ENCODE measurements at places on chromosomes 2 and 18.

GRCh38 chr2:37854676-37855282 lies 70.3 kb upstream of the RMDN2 start:
- no peak for DNase-seq

- DNase-seq, result no peak
These were observed 79.7 kb upstream of the IGFBP5 start for GRCh38 chr2:216775043-216775453.

DNA sequence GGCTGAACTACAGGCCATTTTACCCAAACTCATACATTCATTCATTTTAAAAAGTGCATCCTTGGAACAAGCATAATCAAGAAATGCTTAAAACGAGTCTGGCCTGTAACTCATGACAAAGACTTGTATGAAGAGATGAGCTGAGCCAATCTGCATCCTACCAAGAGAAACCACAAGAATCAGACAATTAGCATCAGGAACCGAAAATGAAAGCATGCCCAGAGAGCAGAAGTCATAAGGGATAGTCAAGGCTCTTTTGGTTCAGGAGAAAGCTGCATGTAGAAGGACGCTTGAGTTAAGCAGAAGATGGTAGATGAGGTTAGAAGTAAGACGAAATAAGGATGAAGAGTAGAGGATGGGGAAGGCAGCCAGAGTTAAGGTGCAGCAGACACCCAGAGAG lies 137.0 kb upstream of the CTNNA2 start:
- DNase-seq, result no peak

- no peak for DNase-seq
These were observed 70.6 kb upstream of the TCF7L1 start for GRCh38 chr2:85062565-85062964.

GRCh38 chr2:19899985-19900930 lies 1.5 kb downstream of the TTC32 start:
- no peak for DNase-seq

GRCh38 chr2:147917161-147917560 lies 72.3 kb downstream of the ACVR2A start:
- DNase-seq, result no peak

DNA sequence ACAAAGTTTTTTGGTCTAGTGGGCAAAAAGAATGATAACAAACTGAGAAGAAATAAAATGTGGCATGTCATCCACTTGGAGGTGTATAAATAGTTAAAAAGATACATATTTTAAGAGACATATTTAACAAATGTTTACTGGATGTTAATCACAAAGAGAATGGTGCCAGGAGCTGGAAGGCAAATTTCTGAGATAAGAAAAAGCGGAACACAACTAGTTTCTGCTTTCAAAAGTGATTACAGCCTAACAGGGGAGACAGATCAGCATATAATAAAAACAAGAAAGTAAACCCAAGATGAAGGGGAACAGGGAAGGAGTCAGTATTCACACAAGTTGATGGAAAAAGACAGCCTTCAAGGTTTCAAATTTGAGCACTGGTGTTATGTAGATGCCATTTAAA lies 91.3 kb downstream of the OLA1 start:
- no peak for DNase-seq

- DNase-seq, result no peak
These were observed 45.3 kb downstream of the SPATS2L start for GRCh38 chr2:200351815-200352214.

DNA sequence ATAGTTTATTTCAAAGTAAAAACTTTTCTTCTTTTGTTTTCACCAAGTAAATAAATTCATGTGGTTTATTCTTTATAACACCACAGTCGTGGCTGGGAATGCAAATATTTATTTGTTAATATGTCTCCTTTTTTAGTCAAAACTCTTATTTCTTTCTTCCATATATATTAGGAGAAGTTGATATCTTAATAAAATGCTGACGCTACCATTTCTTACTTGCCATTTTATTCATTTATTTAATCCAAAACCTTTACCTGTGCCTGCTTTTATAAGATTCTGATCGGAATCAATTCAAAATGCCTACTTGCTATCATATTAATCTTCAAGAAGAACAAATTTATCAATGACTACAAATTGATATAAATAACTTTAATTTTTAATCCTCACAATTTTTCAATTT lies 362.9 kb upstream of the FSIP2 start:
- no peak for DNase-seq

GRCh38 chr18:75317300-75317699 lies 106.7 kb downstream of the TSHZ1 start:
- DNase-seq, result no peak

DNA sequence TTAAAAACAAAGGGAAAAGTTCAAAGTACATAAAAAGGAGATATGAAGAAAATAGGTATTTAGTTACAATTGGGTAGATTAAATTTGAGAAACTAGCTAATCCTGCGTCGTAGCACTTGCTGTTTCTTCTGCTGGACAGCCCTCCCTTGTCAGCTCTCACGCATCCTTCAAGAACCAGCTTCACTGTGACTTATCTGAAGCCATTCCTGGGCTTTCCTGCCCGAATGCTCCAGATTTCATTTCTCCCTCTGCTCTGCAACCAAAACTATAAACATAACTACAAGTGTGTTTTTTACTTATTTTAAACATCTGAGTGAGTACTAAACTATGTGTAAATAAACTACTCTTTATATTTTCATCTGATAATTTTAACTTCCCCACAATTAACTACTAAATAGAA lies 149.2 kb downstream of the MTCL1 start:
- DNase-seq, result no peak

- no peak for DNase-seq
These were observed 29.4 kb downstream of the PSTPIP2 start for GRCh38 chr18:46042571-46043123.

- no peak for DNase-seq
These were observed 73.5 kb downstream of the ZCCHC2 start for GRCh38 chr18:62596145-62597005.

DNA sequence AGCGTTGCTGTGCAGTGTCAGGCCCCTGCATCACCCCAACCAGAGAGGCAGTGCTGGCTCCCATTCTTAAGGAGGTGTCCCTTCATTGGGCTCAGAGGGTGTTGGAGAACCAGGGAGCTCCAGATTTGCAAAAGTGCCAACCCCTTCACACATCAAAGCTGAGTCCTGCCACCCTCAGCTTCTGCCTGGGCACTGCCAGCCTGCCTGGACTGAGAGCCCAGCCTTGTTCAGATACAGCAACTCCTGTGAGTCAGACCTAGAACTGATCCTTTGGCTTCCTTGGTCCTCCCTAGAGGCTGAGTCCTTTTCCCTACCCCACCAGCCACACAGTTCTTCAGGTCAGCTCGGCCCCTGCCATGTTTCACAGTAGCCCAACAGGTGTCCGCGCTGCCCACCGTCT lies 424.9 kb upstream of the MYT1L start:
- DNase-seq, result no peak

GRCh38 chr2:67898595-67898994 lies 164.2 kb downstream of the C1D start:
- no peak for DNase-seq

- DNase-seq, result no peak
These were observed 102.3 kb downstream of the OSR1 start for GRCh38 chr2:19256121-19256601.

GRCh38 chr2:3146772-3147650 lies 230.6 kb downstream of the EIPR1 start:
- DNase-seq, result no peak

- no peak for DNase-seq
These were observed 21.6 kb upstream of the CACNB4 start for GRCh38 chr2:152120430-152120829.

- DNase-seq, result no peak
These were observed 451.8 kb upstream of the NRXN1 start for GRCh38 chr2:51483720-51484119.

- DNase-seq, result no peak
These were observed 163.0 kb downstream of the SCG2 start for GRCh38 chr2:223439184-223439583.

GRCh38 chr18:2186967-2187366 lies 384.3 kb downstream of the METTL4 start:
- DNase-seq, result no peak

GRCh38 chr18:56541340-56541739 lies 97.1 kb downstream of the TXNL1 start:
- no peak for DNase-seq

DNA sequence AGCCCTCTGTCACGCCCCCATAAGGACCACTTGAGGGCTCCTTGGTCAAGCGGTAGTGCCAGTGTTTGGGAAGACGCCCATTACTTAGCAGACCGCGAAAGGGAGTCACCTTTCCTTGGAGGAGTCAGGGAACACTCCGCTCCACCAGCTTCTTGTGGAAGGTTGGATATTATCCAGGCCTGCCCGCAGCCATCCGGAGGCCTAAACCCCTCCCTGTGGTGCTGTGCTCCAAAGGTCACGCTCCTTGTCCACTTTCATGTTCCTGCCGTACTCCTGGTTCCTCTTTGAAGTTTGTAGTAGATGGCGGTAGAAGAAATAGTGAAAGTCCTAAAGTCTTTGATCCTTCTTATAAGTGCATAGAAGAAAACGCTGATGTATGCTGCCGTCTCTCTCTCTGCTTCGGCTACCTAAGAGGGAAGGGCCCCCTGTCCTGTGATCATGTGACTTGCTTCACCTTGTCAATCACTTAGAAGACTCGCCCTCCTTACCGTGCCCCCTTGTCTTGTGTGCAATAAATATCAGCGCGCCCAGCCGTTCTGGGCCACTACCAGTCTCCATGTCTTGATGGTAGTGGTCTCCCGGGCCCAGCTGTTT lies 1.7 kb upstream of the CATIP start:
- no peak for DNase-seq

DNA sequence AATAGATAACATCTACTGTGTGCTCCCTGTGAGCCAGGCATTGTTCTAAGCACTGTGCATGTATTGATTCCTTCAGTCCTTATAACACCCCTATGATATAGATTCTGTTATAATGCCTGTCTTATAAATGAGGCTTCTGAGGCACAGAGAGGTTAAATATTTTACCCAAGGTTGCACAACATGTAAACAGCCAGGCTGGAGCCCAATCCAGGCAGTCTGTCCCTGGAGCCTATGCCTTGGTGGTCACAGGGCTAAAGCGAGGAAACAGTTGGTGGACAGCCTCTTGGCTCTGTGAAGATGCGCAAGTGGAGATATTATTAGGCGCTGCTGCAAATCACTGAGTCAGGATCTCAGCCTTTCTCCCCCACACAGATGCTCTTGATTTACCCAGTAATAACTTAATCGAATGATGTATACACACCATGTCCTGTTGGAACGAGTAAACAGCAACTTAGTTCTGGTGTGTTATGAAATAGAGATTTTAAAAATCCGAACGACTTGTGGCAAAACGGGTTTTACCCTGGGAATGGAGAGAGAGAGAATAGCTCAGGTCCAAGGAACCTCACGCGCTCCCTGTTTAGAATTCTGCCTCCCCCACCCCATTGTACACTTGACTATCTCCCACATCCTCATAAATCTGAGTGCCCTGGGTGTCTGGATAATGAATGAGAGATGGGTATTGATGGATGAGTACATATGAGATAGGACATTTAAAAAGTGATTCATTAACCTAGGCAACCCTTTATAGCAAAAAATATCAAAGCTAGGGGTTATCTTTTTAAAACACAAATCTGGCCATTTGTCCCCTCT lies 231.9 kb downstream of the BCL2 start:
- no peak for DNase-seq

DNA sequence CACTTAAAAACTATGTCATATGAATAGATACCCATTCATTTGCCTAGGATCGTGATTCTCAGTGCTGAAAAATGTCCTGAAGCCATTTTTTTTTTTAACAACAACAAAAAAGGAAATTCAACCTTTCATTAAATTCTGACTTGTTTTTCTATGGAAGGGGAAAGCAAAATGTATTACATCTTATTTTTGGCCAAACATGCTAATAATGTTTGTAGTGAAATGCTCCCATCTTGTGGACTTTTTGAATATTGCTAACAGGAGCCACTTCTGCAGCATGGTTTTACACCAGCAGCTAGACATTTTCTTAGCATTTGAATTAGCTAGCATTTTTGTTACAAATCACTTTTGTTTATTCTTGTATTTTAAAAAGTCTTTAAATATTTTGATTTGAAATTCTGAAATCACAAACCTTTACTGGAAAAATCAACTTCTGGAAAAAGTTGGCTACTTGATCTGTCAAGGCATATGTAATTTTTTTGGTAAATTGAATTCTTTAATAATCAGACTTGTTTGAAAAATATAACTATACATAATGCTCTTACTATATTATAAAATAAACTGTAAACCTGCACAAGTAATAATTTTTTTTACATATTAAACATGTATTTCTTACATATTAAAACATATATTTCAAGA lies 75.8 kb downstream of the KIDINS220 start:
- DNase-seq, result no peak

GRCh38 chr2:230998882-230999281 lies 3.0 kb downstream of the SPATA3 start:
- DNase-seq, result no peak

DNA sequence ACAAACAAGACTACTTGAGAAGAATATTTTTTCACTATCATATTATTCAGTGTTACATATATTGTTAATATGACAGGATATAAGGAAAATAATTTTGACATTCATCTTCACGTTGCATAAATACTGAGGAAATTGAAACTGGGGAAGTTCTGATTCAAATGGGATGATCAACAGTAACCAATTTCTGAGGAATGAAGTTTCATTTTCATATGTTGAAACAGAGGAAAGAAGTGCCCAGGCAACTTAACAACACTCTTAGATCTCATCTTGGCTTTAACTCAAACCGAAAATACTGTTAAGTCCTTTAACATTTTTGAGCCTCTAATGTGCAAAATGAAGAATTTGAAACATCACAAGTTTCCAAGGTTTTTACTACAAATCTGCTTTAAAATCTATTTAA lies 612.2 kb upstream of the VRK2 start:
- no peak for DNase-seq

DNA sequence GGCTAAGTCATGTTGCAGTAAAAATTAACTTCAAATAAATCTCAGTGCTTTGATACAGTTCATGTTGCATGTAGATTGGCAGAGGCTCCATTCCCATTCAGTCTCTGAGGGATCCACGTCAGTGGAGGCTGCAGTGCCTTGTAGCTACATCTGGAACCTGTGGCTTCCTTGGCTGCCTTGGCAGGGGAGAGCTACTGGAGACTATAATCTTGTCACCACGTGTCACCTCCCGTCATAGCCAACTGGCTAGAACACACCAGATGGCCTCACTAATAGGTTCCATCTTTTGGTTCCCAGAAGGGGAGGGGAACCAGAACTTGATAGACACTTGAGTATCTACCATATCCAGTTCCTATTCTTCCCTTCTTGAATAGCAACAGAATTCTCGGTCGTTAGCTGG lies 28.4 kb downstream of the E2F6 start:
- no peak for DNase-seq

GRCh38 chr2:138649571-138649970 lies 130.6 kb downstream of the NXPH2 start:
- DNase-seq, result no peak

Data from NCI-H187 treated with DMSO at 0.1 percent for 48 hours (cell line).